ENCODE measurements at places on chromosomes 3 and 15.

GRCh38 chr15:99562238-99562637, 3.5 kb upstream of the MEF2A start:
- no peak for DNase-seq

DNA sequence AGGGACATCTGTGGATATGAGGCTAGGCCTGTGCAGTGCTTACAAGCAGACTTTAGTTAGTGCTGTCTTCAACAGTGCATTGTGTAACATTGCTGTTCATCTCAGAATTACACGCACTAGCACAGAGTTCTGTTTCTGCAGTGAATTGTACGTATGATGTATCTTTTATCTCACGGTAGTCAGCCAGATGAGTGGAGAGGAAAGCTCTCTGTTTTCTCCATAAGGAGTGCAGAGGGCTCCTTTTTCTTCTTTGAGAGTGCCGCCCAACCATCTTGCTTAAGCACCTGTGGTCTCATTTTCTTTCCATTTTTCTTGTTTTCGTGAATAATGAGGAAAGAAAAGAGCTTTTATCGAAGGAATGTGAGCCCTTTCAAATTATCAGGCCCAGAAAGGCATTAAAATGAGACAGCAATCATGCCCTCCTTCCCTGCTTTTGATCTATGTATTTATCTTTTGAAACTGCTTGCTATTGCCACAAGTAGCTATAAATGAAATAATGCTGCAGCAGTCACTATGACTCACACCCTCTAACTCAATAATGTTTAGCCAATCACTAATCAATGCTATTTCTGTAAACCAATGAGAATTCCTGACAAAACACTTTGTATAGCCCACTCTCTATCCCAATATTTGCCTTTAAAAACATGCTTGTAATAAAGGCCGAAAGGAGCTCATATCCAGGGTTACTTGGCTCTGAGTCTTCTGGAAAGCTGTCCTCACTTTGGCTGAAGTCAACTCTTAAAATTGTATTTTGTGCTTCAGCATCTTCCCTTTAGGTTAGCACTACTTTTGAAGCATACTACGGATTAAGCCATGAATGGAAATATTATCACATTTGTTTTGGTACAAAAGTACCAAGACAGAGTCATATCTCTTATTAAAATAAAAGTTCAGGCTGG, 226.0 kb upstream of the P2RY1 start:
- DNase-seq: no peak

GRCh38 chr15:68416158-68416535, 15.8 kb downstream of the ITGA11 start:
- no peak for DNase-seq

- DNase-seq: no peak
Observed at GRCh38 chr3:181691901-181692300, 19.8 kb upstream of the SOX2 start.

GRCh38 chr3:171788546-171789351, 21.5 kb downstream of the PLD1 start:
- no peak for DNase-seq

All from activated CD4-positive, alpha-beta T cell treated with anti-CD3 and anti-CD28 coated beads, Interleukin-10, Interleukin-2, amounts not matched to agents 100 ng/mL and 50 ng/mL, durations not matched to agents 16 hours and 8 hours (primary cell).